M059J (cell line): ENCODE measurements at places on chromosomes 7 and 10. TPM values are rescaled to one million over a fixed set of nuclear protein-coding genes. Genes with fewer than 3 reads are reported as not detected.

- DNase-seq: no peak
Observed at GRCh38 chr7:44103923-44104859, at the start of gene AEBP1. Gene AEBP1, plus strand, starts transcription at chr7:44104345. Its CDS starts 321 bp downstream, at chr7:44104666.

DNA sequence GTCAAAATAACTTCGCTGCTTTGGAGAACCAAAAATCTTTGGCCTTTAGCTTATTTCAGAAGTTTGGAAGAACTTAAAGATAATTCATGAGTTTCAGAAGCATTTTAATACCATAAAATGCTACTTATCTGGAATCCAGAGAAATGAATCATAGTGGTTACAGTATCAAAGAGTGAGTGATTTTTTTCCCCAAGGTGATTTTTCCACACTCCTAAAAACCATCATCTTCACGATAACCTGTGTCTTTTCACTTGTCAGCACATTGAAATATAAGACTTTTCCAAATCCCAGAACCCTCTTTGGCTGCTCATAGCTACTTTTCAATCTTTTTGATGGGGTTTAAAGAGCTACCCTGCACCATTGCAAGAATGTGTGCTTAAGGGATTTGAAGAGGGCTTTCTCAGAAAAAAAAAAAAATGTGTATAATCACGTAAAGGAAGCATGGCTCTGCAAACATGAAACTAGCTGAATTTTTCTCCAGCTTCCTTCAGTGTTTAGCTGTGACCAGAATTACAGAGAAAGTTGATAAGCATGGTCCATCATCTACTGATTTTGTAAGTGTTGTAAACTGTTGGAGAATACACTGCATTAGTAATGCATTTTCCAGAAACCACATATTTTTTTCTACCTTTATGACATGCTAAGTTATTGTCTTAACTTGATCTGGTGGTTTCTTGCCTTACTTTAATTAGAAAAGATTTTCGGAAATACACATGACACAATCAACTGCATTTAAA is 134.9 kb downstream of the BICC1 start:
- DNase-seq: peak; percentile 72

DNA sequence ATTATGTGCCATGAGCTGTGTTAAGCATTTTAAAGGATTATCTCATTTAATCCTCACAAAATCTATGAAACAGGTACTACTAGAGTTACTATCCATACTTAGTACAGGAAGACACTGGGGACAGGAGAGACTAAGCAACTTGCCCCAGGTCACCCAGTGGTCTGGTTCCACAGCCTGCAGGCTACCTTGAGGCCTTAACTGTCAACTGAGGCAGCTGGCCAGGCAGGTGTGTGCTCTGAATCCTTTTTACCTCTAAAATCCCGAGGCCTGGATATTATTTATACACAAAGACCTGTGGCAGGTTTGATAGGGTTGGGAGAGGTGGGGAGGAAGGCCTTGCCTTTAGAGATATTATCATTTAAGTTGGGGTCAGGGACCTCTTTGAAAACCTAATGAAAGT is 3.1 kb downstream of the ZNF777 start:
- no peak for DNase-seq

SAP25 gene
- total RNA-seq: not detected in 2 replicates

HTR7 gene
- 20.5 and 36.5 TPM in 2 replicates for total RNA-seq
